ENCODE measurements at places on chromosomes 16 and 17.

DNA sequence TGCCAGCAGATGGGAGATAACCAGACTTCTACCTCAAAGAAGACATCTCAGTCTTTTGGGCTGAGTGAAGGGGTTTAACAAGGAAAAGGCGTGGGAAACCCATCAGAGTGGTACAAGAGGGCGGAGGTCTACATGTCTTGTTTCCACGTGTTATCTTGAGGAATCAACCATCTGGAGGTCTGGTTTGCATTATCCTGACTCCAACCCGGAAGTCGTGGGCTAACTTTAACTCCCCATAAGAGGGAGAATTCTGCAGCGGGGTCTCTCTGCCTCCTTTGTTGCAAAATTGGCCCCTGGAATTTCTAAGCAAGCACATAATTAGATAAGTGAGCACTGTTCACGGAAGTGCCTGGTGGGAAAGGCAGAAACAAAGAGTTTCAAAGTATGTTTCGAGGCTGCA, 398.7 kb upstream of the C16orf82 start:
- no peak for DNase-seq

GRCh38 chr17:46986366-46986765, 7.3 kb upstream of the RPRML start:
- DNase-seq = peak; percentile 5

DNA sequence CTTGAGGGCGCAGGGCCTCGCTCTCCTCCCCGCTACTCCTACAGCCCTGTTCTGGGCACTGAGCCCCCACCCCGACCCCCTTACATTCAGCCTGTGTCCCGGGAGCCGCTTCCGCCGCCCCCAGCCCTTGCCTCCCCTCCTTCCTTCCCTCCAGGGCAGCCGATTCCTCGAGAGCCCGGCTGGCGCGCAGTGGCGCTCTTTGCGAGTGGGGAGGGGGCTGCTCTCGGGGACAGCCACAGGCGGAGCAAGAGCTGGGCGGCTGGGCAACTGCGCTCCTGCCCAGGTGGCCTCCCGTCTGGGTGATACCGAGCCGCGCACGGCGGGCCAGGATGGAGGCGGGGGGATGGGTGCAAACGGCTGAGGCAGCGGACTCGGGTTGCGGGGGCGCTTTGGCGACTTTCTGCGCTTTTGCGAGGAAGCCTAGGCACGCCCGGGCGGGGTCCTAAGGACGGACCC, 1.2 kb downstream of the MMP15 start:
- DNase-seq = peak; percentile 48

GRCh38 chr16:77677129-77677528, 45.2 kb upstream of the NUDT7 start:
- no peak for DNase-seq

- DNase-seq = no peak
These were observed 388.5 kb downstream of the XYLT1 start for GRCh38 chr16:17082095-17082882.

DNA sequence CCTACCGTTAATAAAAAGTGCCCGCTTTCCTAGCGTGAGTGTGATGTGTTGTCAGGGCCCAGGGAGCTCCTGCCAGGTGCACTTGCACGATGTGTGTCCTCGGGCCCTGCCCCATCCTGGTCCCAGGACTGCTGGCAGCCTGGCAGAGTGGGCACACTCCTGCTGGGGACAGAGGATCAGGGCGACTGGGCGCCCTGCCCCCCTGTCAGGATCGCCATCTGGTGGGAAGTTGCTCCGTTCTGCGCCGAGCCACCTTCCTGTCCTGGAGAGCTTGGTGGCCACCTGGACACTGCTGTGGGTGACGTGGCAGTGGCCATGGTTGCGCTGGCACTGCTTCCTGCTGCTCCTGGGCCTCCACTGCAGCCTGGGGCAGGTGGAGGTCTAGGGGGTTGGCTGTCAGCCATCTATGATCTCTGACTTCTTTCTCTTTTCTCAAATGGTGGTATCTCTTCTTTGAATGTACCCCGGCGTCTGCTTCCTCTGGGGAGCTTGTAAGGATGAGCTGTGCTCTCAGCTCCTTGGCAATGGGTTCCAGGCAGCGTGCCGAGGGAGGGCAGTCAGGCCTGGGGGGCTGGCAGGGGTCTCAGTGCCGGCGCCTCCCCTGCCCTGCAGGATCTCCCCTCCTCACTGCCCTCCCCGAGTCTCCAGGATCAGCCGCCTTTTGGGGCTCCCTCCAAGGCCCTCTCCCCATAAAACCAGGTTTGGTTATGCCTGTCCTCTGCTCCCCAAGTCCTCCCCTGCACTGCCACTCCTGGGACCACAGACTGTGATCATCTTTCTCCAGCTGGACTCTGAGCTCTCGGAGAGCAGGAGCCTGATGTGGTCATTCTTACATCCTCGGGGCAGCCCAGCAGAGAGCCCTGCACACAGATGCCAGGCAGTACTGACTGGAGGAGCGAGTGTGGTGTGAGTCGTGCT, 76.9 kb downstream of the AMFR start:
- DNase-seq = peak; percentile 8

- DNase-seq = peak; percentile 96
These were observed 29.7 kb downstream of the GSE1 start for GRCh38 chr16:85642762-85643358.

DNA sequence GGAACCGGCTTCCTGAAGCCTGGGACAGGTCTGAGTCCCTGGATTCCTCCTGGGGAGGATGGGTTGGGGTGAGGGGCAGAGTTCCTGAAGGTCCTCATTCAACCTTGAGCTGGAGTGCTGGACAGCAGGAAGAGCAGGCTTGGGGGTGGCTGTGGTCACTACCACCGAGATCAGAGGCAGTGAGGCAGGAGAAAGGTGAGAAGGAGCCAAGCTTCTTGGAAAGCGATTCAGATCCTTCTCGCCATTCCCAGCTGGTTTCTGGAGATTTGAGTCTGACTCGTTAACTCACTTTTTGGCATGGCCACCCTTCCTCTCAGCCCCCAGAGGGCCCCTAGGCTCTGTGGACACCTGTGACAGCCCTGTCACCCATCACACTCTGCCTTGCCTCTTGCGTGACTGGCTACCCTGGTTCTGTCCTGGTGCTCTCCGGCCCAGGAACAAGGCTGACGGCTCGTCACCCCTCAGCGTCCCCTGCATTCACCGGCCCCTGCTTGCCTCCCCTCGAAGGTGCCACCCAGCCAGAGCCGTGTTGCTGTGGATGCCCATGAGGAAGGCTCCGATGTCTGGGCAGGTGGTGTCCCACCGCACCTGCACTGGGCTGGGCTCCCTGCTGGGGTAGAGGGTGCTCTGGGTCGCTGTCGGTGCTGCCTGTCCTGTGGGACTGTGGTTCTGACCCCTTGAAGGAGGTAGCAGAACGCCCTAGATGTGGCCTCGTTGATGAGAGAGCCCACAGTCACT, 9.7 kb upstream of the TIMP2 start:
- DNase-seq = no peak

GRCh38 chr16:69108905-69109252, 3.4 kb downstream of the HAS3 start:
- DNase-seq = no peak

- DNase-seq = no peak
These were observed 57.9 kb downstream of the RTN4RL1 start for GRCh38 chr17:1967213-1967612.

- DNase-seq = peak; percentile 27
These were observed 30.1 kb downstream of the VAC14 start for GRCh38 chr16:70770626-70771552.

GRCh38 chr17:43573579-43574321, 27.6 kb upstream of the ETV4 start:
- no peak for DNase-seq
